ENCODE measurements at places on chromosomes 6 and 20.

DNA sequence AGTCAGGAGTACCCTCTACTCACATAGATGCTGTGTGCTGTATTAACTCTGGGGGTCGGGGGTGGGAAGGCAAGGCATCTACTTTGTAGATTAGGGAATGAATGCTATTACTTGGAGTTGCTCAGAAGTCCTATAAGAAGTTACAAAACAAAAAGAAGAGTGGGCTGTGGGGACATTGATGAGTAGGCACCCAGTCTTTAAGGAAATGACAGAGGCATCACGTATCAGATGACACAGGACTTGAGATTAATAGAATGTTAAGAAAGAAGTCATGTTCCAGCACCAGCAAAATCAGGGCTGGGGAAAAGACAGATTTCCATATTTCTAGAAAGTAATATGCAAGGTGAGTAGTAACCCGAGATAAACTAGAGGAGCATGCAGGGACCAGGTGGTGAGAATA lies 19.0 kb upstream of the STXBP5 start:
- DNase-seq = no peak

DNA sequence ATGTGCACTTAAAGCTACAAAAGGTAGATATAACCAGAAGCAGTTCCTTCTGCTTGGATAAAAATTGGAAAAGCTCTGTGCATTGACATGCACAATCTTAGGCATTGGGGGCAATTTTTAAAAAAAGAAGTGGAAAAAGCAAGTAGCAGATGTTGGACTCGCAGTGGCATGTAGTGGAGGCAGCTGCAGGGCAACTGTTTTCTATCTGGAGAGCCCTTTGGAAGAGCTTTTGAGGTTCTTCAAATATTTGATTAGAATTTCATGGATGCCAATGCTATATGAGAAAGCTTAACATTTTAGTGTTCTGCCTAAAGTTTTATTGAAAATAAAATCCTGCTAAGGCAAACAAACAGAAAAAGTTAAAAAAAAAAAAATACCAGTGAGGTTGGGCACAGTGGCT lies 388.3 kb upstream of the RNF217 start:
- no peak for DNase-seq

- DNase-seq = no peak
These were observed 62.9 kb upstream of the PLEKHG1 start for GRCh38 chr6:150536835-150537234.

DNA sequence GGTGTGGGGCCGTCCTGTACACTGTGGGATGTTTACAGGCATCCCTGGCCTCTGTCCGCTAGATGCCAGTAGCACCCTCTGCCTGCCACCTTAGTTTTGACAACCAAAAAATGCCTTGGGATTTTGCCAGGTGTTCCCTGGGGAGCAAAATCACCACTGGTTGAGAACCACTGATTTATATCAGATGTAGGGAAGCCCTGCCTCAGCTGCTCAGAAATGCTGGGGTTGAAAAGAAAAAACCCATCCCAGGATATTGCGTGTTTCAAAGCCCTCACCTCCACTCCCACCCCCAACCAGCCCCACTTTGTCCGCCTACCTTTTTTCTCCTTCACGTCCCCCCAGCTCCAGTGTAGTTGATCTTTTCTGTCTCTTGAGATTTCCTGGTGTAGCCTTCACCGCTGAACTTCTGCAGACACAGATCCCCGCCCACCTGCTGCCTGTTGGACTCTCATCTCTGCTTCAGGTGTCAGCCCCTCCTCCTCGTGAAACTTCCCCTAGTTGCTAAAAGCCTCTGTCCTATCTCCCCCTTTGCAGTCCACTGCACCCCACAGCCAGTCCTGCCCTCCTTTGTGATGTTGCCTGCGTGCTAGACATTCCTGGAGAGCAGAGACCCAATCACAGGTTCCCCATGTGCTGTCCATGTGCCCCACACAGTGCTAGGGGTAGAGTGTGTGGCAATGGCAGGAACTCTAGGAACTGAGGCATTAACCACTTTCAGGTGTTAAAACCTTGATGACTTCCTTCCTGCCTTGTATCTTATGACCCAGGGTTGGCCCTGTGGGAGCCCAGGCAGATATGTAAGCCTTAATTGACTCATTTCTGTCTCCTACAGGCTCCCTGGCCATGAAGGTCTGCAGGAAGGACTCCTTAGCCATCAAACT lies 98.9 kb downstream of the TBC1D7 start:
- DNase-seq = peak; percentile 10

DNA sequence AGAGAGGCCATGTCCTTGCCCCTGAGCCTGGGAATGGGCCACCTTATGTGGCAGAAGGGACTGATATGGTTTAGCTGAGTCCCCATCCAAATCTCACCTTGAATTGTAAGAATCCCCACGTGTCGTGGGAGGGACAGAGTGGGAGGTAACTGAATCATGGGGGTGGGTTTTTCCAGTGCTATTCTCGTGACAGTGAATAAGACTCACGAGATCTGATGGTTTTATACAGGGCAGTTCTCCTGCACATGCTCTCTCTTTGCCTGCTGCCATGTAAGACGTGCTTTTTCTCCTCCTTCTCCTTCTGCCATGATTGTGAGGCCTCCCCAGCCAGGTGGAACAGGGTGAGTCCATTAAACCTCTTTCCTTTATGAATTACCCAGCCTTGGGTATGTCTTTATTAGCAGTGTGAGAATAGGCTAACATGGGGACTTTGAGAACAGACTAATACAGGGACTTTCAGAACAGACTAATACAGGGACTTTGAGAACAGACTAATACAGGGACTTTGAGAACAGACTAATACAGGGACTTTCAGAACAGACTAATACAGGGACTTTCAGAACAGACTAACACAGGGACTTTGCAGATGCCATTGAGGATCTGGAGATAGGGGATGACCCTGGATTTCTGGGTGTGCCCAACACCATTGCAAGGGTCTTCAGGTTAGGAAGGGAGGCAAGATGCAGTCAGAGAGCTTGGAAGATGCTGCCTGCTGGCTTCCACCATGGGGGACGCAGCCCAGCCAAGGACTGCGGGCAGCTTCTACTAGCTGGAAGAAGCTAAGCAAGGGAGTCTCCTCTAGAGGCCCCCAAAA lies 86.9 kb downstream of the RAMACL start:
- no peak for DNase-seq

DNA sequence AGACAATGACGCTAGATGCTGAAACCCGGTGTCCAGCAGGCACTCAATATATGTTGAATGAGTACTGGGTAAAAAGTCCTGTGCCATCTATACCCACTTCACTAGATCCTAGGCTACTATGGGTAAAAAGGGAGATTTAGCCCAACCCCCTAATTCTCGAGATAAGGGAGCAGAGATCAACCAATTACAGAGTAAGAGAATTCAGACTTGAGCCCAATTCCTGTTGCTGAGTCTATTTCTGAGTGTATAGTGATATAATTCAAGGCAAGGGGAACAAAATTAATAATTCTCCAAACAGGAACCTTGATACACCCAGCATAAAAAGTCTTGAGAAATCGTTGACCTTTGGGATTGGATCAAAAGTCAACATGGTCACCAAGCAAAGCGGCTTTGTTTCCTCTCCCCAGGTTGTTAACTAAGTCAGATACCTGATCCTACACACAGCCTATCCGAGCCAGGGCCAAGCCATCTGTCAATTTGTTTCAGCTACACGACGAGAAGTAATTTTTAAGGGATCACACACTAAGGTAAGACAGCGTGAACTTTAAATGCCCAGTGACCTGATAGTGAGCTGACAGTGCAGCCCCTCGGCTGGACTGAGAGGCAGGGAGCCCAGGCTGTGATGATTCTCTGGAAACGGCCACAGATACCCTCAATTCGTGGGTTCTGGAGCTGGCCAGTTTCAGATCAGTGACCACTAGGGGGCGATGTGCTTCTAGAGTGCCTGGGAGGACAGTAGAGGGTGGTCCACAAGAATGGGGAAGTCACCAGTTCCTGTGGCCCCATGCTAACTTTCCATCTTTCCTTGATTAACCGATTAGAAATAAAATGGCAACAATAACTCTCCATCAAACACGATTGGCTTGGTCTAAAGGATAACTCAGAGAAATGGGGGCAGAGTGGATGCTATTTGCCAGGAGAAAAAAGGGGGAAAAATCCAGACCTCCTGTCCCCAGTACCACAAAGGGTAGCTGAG lies 46.2 kb downstream of the SLC22A23 start:
- DNase-seq = peak; percentile 43

- no peak for DNase-seq
These were observed 4.1 kb downstream of the TCF21 start for GRCh38 chr6:133892813-133893691.

GRCh38 chr6:144106206-144106605 lies 10.8 kb upstream of the SF3B5 start:
- DNase-seq = no peak

DNA sequence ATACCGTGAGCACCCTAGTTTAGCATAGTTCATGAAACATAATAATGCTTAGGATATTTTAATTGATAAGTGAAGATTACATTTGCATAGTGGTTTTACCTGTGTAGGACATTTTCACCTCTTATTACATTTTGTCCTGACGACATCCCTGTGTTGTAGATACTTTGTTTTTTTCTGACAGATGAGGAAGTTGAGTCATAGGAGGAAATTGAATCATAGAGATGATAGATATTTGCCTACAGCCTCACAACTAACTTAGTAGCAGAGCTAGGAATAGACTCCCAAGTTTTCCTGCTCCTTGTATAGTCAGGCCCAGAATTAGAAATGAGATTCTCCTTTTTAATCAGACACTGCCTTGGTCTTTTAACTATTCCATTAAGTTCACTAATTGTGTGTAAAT lies 100.5 kb upstream of the SUPT3H start:
- DNase-seq = peak; percentile 17

DNA sequence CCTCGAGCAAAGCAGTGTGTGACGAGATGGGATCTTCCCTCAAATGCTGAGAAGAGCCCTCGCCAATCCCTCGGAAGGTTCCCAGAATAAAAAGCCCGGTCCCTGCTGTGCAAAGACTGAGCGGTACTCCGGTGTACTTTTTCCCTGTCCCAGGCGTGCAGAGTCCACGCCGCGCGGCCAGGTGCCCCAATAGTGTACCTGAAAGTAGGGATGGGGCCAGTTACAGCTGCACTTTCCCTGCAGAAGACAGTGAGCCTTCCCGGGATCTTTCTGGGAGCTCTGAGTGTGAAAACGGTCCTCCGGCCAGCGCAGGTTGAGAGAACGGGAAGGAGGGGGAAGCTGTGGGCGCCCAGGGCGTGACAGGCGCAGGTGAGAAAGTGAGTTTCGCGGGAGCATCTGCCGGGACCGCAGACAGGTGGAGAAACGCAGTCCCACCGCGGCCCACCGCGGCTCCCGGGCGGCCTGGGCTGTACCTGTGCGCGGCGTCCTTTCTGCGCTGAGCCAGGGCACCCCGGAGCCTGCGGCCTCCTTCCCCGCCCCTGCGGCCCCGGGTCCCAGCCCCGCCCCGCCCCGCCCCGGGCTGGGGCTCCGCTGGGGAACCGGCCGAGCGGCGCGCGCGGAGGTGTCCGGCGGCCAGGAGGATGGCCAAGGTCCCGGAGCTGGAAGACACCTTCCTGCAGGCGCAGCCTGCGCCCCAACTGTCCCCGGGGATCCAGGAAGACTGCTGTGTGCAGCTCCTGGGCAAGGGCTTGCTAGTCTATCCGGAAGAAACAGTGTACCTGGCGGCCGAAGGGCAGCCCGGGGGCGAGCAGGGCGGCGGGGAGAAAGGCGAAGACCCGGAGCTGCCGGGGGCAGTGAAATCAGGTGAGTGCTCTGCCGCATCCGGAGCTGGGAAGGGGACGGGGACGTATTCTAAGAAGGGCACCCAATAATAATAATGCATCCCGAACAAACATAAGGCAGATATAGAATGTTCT lies at the start of gene RFX6:
Gene RFX6, plus strand, starts transcription at position 608 of the 977 bp plus-strand sequence. Its CDS starts 34 bp downstream, at position 642.
- DNase-seq = no peak

DNA sequence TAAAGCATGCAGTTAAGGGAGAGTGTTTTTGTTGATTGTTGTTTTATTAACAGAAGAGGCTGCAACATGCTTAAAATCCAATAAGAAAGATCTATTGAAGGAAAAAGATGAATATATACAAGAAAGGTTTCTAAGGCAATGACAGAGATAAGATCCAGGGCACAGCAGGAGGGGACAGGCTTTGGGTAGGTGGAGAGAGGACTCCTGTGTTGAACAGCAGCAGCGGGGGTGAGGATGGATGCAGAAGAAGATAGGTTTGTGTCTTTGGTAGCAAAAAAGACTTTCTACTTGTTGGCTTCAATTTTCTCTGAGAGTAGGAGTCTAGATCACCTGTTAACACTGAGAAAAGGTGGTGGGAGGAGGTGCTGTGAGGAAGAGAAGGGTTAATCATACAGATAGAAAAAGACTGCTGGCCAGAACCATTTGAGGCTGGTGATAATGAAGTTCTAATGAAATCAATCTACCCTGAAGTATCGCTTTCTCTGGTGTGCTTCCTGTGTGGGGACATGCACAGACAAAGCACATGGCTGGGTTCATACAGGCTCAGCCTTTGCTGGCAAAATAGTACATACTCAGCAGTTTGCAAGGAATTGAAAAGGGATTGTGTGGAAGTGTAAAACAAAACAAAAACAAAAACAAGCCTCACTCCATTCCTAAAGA lies 17.2 kb upstream of the DST start:
- no peak for DNase-seq

- DNase-seq = no peak
These were observed 25.1 kb upstream of the UTRN start for GRCh38 chr6:144259986-144260385.

- DNase-seq = peak; percentile 36
These were observed 23.3 kb downstream of the NQO2 start for GRCh38 chr6:3022765-3023662.

GRCh38 chr20:6769903-6770785 lies 2.7 kb downstream of the BMP2 start:
- no peak for DNase-seq

DNA sequence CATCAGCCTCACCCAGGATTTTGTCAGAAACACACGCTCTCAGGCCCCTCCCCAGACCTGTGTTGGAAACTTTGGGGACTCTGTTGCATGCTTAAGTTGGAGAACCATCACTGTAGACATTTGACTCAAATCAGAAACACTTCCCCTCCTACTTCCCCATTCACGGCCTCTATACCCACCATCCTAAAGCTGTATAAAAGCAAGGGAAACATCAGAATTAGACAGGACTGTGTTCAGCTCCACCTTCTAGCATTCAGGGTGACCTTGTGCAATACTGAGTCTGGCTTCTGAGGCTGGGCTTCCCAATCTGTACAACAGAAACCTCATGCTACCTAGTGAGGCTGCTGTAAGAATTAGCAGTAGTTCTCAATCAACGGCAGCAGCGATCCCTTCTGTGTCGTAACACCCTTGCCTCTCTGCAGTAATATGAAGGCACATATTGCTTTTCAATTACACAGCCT lies 252.3 kb downstream of the LY86 start:
- no peak for DNase-seq

- DNase-seq = no peak
These were observed 54.7 kb downstream of the TRMT6 start for GRCh38 chr20:5895626-5896025.

DNA sequence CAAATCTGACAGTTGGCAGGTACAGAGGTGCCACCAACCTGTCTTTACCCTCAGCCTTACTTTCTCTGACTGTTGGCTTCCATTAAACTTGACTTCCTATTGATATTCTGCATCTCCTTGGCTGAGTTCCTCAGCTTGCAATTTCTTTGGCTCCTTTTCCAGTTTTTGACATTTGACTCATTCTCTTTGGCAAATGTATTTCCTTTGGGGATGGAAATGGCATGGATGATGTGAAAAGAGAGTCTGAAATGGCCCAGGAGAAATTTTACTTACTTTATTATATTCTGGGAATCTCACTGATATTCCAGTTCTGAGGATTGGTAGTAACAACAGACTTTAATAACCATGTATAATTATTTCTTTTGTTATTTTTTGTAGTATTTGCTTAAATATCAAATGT lies 255.2 kb downstream of the CD109 start:
- DNase-seq = no peak
